Spinal cord (tissue), 10 donors: ENCODE measurements at places on chromosomes 12 and 14. TPM values are rescaled to one million over a fixed set of nuclear protein-coding genes. Genes with fewer than 3 reads are reported as not detected.

KRT3 gene
- total RNA-seq, result 0.10 TPM

RAD9B gene
- total RNA-seq, result 0.89 TPM

GSKIP gene
- 41.7 TPM for total RNA-seq

FOS gene
- total RNA-seq, result 200 TPM

LALBA gene
- not detected for total RNA-seq

MTRFR gene
- total RNA-seq, result 17.6 TPM

SPRYD3 gene
- total RNA-seq, result 34.1 TPM

RAN gene
- 559 TPM for total RNA-seq

PPP1R12A gene
- total RNA-seq, result 165 TPM

C2CD5 gene
- total RNA-seq, result 116 TPM

IL26 gene
- total RNA-seq, result 0.11 TPM

IPO4 gene
- total RNA-seq, result 28.2 TPM

TAS2R43 gene
- total RNA-seq, result 3.4 TPM
